ENCODE measurements at places on chromosomes 3 and 15. TPM values are rescaled to one million over a fixed set of nuclear protein-coding genes. Genes with fewer than 3 reads are reported as not detected.
A peak's percentile ranks its signal among the peaks of the same experiment; 100 is the strongest.

The MED12L gene
- 0.83 TPM for total RNA-seq

The MAP6D1 gene
- 0.42 TPM for total RNA-seq

The FGF7 gene
- total RNA-seq = 53.5 TPM

The FEZF2 gene
- total RNA-seq = not detected

The POPDC2 gene
- 73.1 TPM for total RNA-seq

The GPR87 gene
- not detected for total RNA-seq

The CALML4 gene
- total RNA-seq = 45.8 TPM

The GOLGA6L7 gene
- not detected for total RNA-seq

DNA sequence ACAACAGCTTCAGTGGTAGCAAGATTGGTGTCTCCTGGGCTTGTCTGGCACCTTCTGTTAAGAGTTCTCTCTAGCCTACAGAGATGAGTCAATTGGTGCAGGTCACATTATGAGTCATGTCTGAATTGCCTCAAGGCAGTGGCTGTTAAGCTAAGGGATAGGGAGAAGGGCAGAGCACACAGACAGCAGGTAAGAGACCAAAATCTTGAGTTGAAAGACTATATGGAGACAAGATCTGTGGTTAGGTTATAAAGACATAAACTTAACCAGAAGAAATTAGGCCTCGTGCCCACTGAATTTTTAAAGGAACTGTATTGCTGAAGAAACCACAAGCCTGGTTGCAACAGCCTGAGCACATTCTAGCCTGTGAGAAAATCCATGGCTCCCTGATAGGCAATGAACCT, 19.2 kb upstream of the KPNA1 start:
- DNase-seq = no peak

DNA sequence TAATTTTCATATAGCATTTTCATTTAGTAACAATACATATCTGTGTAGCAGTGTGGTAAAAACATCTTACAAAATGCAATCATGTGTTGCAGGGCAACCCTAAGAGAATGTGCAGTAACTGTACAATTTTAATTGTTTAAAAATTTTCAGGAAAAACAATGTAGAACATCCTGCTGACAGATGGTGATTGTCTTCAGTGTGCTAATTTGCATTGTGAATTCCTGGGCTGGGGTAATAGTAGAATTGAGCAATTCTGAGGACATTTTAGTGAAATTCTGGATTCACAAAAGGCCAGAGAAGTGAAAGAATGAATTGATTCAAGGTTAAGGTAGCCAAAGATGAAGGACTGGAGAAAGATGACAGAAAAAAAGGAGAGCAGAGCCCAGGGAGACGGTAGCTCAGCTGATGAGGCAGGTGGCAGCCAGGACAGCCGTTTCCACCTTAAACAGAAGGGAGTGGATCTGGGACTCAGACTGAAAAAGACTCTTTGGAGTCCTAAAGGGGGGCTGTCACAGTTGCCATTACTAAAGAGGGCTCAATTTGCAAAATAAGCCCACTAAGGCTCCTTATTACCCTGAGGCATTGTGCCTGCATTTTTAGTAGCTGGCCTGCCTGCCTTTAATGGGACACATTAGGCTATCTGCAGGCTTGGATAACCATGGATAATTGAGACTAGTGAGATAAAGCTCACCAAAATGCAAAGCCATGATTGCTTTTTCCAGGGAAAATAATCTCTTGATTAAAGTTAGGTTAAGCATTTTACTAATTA, 8.6 kb downstream of the MAP3K13 start:
- DNase-seq = no peak

GRCh38 chr3:132972333-132972732, 65.9 kb upstream of the TMEM108 start:
- no peak for DNase-seq

DNA sequence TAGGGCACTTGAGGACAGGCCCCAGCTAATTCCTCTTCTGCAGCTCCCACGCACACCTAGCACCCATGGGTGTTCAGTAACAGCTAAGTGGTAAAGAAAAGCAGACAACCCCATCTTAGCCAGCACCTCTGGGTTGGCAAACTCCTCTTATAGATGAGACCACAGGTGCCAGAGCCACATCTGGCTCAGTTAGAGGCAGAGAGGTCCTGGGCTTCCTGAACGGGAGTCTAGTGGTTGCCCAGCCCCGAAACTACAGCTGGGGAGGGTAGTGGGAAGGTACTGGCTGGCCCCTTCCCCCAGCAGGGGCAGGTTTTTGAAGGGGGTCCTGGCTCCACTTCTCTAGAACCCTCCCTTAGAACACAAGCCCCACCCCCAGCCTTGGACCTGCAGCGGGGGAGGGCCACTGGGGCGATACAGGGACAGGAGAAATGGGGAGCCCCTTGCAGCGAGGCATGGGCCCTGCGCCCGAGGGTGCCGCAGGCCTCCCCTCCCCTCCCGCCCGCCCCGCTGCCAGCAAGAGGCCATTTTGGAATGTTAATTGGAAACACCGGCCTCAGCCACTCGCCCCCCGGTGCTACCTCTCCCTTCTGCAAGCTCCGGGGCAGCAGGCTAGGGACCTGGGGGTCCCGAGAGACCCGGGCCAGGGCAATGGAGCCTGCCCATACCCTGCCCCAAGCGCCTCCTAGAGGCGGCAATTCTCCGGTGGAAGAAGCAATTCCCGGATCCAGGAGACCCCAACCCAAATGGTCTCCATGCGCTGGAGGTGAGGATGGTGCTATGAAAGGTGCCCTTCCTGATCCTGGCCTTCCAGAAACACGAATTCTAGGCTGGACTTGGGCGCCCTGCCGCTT, 1.5 kb downstream of the DUSP7 start:
- DNase-seq = no peak

GRCh38 chr3:172029425-172030098, 9.8 kb upstream of the FNDC3B start:
- no peak for DNase-seq

DNA sequence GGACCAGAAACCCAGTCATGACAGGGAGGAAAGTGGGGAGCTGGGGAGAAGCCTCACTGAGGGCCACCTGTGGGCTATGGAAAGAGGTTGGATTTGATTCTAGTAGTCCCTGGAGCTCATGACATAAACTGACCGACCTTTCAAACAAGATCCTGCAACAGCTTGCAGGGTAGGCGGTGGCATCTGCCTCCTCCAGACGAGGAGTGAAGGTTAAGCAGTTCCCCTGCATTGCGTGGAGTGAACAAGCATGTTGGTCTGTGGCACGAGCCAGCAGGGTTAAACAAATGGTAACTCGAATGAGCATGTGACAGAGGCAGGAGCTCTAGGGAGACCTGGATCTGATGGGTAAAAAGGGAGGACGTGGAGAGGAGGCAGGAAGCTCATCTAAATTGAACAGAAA, 12.7 kb downstream of the TGM4 start:
- no peak for DNase-seq

DNA sequence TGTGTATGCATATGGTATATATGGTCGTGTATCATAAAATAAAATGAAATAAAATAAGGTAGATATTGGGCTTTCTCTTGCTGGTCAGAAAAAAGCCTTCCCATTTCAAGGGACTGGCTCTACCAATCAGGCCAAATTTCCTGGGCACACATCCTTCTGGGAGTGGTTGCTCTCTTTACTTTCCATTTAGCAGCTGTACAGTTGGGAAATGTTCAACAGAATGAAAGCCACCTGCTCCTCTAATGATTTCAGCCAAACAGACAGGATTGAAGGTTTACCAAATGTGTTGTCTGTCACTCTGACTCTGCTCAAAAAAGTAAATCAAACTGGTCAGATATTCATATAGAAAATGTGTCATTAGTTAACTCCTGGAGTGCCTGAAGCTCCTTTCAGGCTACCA, 380.4 kb downstream of the ROBO2 start:
- no peak for DNase-seq

DNA sequence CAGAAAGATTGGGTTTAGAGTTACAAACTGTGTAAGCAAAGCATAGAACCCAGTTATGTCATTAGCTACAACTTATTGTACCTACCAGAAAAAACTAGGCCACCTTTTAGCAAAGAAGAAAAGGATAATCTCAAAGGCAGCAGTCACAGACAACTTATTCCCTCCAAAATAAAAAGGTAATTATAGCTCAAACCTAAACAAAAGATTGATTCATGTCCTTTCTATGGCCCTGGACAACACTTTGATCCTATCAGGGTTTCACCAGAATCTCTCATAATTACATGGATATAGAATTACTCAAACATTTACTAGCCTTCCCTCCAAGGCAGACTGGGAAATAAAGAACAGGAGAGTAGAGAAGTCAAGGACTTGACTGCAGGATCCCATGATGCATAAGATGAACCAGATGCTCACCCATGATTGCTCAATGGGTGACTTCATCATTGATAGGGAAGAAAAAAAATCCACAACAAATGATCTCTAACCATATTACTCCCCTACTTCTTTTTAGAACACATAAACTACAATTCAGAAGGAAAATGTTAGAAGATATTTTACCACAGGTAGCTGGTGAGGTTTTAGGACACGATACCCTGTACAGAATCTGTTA, 17.4 kb downstream of the DET1 start:
- no peak for DNase-seq

GRCh38 chr3:94716326-94717018, 653.6 kb downstream of the NSUN3 start:
- DNase-seq = no peak

DNA sequence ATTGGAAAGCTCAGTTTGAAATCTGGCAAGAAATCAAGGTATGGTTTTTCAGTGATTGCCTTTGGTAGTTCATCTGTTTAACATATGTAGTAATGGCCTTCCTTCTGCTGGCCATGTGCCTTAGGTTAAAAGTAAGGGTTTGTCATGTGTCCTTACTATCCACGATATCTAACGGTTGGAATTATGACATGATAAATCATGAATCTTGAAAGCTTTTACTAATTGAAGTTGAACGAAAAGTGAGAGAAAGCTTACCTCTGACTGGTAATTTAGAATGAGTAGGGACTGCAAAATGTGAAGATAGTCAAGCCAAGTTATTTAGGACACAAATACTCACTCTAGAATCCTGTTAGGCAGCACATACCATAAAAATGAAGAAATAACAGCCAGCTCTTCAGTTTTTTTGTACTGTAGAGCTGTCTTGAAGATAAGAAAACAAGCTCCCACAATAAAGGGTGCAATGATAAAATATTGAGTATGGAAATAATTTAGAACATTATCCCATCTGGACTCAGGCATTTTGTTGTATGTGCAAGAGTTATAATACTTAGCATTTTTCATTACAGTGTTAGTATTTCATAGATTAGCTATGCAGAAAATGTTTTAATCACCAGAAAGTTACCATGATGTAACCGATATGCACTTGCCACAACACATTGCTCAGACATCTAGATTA, 303.4 kb downstream of the ZNF385D start:
- no peak for DNase-seq

DNA sequence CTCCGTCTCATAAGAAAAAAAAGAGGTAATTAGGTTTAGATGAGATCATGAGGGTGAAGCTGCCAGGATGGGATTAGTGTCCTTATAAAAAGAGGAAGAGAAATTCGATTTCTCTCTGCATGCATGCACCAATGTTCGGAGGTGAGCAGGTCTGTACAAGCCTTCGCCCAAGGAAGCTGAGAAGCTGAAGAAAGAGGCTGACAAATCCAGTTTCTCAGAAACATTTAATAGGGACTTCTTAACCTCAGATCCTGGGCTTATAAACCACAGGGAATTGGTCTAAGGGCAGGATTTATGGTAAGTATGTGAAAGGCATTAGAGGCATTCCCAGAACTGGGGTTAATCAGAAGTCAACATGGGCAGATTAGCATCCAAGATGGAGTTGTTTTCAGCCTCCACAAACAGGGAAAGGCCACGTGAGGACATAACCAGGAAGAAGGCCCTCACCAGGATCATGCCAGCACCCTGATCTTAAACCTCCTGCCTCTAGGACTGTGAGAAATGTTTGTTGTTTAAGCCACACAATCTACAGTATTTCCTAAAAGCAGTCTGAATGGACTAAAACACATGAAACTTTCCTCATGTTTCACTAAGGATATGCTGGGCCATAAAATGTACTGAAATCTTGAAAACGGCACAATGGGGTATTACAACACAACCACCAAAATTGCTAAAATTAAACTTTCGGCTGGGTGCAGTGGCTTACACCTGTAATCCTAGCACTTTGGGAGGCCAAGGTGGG, 11.3 kb downstream of the SHISA5 start:
- no peak for DNase-seq

DNA sequence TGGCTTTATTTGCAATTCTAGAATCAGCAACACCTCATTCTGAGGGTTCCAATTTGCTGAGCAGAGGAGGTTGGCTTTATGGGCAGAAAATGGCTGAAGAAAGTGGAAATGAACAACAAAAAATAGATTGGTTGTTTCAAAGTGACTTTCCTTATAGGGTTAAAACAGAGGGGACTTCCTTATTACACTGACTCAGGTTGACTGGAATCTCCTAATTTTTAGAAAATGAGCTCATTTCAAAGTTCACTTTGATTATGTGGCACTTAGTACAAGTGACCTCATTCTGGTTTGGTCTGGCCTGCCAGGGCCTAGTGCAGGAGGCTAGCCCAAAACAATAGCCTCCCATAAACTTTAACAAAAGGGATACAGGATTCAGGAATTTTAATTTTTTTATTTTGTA, 41.4 kb downstream of the NFKBIZ start:
- no peak for DNase-seq

DNA sequence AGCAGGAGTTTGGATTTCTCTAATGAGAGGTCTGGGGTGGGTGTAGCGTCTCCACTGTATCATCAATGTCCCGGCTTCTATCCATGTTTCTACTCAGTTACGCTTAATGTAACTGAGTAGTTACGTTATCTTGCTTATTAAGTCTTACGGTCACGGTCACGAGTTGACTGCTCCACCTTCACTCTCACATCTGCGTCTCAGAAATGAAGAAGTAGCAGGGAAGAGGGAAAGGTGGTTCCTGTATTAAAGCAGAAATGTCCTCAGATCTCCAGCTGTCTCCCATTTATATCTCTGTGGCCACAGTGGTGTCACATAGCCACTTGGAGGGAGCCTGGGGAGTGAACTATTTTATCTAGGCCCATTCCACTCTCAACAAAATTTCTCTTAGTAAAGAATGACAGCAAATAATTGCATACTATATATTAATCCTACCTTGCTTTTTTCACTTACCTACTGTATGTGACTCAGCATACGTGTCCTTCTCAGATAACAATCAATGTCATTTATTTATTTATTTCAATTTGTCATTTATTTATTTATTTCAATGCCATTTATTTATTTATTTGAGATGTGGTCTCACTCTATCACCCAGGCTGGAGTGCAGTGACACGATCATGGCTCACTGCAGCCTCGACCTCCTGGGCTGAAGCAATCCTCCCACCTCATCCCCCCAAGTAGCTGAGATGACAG, 39.7 kb upstream of the RNU6-1 start:
- peak; percentile 47 for DNase-seq

DNA sequence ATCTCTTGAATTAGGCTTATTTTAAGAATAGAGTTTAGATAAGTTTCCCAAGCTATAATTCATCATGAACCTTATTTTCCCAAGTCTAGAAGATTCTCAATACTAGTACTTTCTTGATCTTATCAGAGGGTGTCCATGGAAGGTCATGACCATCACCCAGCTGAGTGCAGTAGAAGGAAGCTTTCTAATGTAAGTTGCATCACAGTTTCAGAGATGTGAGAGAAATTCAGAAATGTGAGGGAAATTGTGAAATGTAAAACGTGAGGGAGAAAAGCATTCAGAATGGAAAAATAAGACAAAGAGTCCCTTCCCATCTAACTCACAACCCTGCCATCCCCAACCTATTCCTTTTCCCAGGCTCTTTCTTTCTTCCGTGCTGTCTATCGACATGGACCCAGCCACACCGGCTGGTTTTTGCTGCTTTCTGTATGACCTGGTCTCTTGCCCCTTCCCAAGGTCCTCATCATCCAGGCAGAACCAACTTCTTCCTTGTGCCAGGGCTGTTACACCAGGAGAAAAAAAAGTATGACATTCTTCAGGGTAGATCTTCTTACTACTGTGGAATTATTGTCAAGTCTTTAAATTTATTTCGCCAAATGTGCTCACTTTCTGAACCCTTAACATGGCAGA, 6.7 kb downstream of the CAPN3 start:
- no peak for DNase-seq

- no peak for DNase-seq
Observed at GRCh38 chr3:66597308-66597863, 96.6 kb upstream of the LRIG1 start.

All from esophagus muscularis mucosa (tissue), 4 donors.